Neural cell (in vitro differentiated cells): ENCODE measurements at places on chromosomes 4 and X. TPM values are rescaled to one million over a fixed set of nuclear protein-coding genes. Genes with fewer than 3 reads are reported as not detected.

SMIM10L2A gene
- 4.7 and 5.4 TPM in 2 replicates for polyA plus RNA-seq

PAGE2B gene
- not detected in 2 replicates for polyA plus RNA-seq

GAGE2A gene
- polyA plus RNA-seq: not detected in 2 replicates

SOX3 gene
- 0.26 and 1.2 TPM in 2 replicates for polyA plus RNA-seq

EDNRA gene
- 0.19 and 0.20 TPM in 2 replicates for polyA plus RNA-seq

DIAPH2 gene
- polyA plus RNA-seq: 0.07 and 0.14 TPM in 2 replicates

OPRPN gene
- not detected in 2 replicates for polyA plus RNA-seq

EVC2 gene
- polyA plus RNA-seq: 0.27 and 0.36 TPM in 2 replicates

AR gene
- polyA plus RNA-seq: 0.82 and 1.1 TPM in 2 replicates

LRAT gene
- 0.16 and 0.19 TPM in 2 replicates for polyA plus RNA-seq

ALB gene
- 3.4 TPM in 2 replicates for polyA plus RNA-seq
